ENCODE measurements at places on chromosomes 1 and 21. TPM values are rescaled to one million over a fixed set of nuclear protein-coding genes. Genes with fewer than 3 reads are reported as not detected.
A peak's percentile ranks its signal among the peaks of the same experiment; 100 is the strongest.

SAMD11 gene
- 9.5 TPM for total RNA-seq

KLHDC9 gene
- total RNA-seq = 1.5 TPM

DESI2 gene
- total RNA-seq = 49.1 TPM

OR2AK2 gene
- not detected for total RNA-seq

KLHL12 gene
- total RNA-seq = 24.9 TPM

ERVH48-1 gene
- 0.55 TPM for total RNA-seq

MCOLN2 gene
- total RNA-seq = 1.4 TPM

NT5C1A gene
- not detected for total RNA-seq

DNA sequence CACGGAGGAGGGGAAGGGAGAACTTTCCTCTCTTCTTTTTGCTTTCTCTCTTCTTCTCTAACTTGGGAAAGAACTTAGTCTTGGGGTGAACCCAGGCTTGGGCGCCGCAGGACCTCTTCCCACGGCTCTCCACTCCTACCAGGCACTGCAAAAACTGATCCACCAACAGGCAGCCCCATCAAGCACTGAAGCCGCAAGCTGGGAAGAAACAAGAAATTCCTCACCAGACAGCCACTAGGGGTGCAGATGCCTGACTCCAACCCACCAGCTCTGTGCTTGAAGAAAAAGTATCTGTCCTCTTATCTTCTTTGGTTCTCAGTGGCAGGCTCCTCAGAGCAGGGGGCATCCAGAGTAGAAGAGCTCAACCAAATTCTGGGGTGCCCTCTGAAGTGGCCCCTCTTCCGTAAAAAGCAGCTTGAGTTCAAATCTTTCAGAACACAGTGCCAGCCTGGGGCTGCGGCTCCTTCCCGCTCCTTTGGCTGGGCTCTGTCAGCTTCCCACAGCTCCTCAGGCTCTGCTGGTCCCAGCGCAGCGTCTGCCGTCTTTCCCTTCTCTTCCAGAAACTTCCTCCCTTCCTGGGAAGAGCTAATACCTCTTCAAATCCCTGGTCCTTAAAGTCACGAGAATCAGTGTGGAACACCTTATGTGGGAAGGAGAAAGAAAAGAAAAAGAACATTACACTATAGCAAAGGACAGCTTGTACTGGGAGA lies 2.4 kb downstream of the SLC41A1 start:
- peaks cover 18% of the 10 kb centered on the region for H3K4me1 ChIP-seq
- H3K36me3 ChIP-seq = no peaks in the 10 kb centered on the region
- DNase-seq = no peak
- no peak overlapping the region for H3K27ac ChIP-seq
- H3K27me3 ChIP-seq = no peaks in the 10 kb centered on the region

DNA sequence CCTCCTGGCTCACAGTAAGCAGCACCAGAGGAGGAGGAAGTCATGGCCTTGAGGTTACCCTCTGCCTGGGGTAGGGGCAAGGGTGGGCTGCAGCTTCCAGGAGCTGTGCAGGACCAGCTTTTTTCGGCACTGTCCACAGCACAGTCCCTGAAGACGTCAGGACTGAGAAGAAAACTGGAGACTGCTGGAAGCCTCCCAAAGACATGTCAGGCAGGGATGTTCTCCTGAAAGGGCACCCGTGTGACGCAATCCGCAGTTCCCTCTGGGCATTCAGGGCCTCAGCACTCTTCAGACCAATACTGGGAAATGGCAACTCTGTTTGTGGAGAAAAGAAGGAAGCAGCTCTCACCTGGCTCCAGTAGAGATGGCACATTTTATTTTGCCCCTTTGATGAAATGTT lies 64.8 kb upstream of the TENT5C start:
- no peak for DNase-seq
- no peaks in the 10 kb centered on the region for H3K36me3 ChIP-seq
- H3K4me1 ChIP-seq = no peaks in the 10 kb centered on the region
- no peak overlapping the region for H3K27ac ChIP-seq

- DNase-seq = no peak
- no peak overlapping the region for H3K4me3 ChIP-seq
Measured at GRCh38 chr1:169548282-169548681, 38.0 kb downstream of the F5 start.

- H3K27me3 ChIP-seq = no peaks in the 10 kb centered on the region
- no peak for DNase-seq
- H3K4me1 ChIP-seq = no peaks in the 10 kb centered on the region
- no peak overlapping the region for H3K27ac ChIP-seq
- H3K4me3 ChIP-seq = no peak overlapping the region
- H3K36me3 ChIP-seq = no peaks in the 10 kb centered on the region
Measured at GRCh38 chr1:158323866-158324265, 7.5 kb downstream of the CD1B start.

DNA sequence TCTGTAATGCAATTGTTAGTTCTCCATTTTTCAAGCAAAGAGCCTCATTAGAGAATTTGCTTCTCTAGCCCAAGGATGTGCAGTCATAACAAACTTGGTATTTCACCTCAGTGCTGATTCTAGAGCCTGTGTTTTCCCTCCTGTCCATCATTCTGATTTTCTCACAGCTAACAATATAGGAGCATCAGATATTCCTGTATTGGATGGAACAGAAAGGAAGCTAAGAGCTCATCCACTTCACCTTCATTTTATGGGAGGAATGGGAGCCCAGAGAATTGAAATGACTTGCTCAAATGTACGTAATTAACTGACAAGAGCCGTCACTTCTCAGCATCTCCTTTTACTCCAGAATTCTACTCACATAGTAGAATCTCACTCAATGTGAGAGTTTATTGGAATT lies 96.6 kb downstream of the EDEM3 start:
- no peaks in the 10 kb centered on the region for H3K27me3 ChIP-seq
- DNase-seq = no peak
- no peaks in the 10 kb centered on the region for H3K4me1 ChIP-seq
- H3K4me3 ChIP-seq = no peak overlapping the region
- H3K36me3 ChIP-seq = no peaks in the 10 kb centered on the region
- no peak overlapping the region for H3K27ac ChIP-seq

DNA sequence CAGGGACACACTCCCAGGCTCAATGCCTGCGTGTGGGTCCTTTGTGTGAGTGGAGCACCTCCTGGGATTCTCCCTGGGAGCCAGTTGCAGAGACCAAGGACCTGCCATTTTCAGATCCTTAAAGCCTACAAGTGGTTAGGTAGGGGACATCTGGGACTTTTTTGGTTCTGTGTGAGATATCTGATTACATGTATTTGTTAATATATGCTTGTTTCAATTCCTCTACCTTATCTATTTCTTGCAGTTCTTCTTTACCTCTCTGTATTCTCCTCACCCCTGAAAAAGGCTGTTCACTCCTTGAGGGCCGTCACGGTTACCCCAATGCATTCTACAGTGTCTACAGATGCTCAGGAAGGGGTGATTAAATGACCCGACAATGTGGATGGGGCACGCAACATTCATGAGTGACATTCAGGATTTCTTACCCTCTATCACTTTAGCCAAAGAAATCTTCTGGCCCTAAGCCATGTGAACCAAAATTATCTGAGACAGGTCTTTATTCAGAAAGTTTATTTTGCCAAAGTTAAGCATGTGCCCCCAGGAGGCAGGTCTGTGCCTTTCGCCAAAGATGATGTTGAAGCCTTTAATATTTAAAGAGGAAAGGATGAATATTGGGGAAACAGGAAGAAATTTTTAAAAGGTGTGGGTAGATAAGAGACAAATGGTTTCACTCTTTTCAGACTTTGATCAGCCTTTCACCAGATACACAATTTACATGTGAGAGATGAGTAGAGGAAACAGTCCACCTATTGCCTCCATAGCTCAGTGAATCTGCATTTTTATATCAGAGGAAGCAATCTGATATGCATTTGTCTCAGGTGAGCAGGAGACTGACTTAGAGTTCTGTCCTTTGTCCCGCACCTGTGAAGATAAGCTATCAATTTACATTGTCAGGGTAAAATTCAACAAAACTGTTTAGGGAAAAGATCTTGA lies 44.6 kb upstream of the MPZL1 start:
- H3K27me3 ChIP-seq = peaks cover 6% of the 10 kb centered on the region
- no peak for DNase-seq
- no peak overlapping the region for H3K4me3 ChIP-seq
- no peaks in the 10 kb centered on the region for H3K36me3 ChIP-seq

GRCh38 chr1:201348211-201348566 lies 29.3 kb downstream of the TNNT2 start:
- DNase-seq = peak; percentile 16
- H3K4me3 ChIP-seq = no peak overlapping the region
- H3K36me3 ChIP-seq = no peaks in the 10 kb centered on the region
- no peaks in the 10 kb centered on the region for H3K4me1 ChIP-seq

DNA sequence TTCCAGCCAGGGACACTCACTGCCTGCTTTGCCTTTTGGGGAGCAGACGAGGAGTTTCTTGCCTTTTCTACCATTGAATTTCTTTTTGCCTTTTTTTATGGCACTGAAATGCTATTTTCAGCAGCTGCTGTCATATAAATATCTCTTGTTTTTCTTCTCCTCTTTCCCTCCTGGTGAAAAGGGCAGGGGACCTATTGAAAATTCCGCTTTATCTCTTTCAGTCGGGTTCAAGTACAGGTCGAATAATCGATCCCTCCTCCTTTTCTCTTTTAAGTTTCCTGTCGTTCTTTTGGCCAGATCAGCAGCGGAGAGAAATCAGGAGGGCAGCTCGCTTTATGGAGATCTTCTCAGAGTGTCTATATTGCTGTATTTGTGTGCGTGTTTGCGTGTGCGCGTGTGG lies 67.4 kb upstream of the CASZ1 start:
- H3K27ac ChIP-seq = no peak overlapping the region
- peaks cover 55% of the 10 kb centered on the region for H3K27me3 ChIP-seq
- H3K4me1 ChIP-seq = peaks cover 5% of the 10 kb centered on the region
- H3K4me3 ChIP-seq = no peak overlapping the region
- H3K36me3 ChIP-seq = no peaks in the 10 kb centered on the region

GRCh38 chr1:231099311-231099710 lies 59.3 kb upstream of the FAM89A start:
- H3K27ac ChIP-seq = no peak overlapping the region
- H3K36me3 ChIP-seq = no peaks in the 10 kb centered on the region
- DNase-seq = no peak

GRCh38 chr1:244952940-244953339 lies 88.6 kb upstream of the HNRNPU start:
- no peak overlapping the region for H3K27ac ChIP-seq
- H3K27me3 ChIP-seq = no peaks in the 10 kb centered on the region
- no peaks in the 10 kb centered on the region for H3K4me1 ChIP-seq
- no peaks in the 10 kb centered on the region for H3K36me3 ChIP-seq
- H3K4me3 ChIP-seq = no peak overlapping the region

DNA sequence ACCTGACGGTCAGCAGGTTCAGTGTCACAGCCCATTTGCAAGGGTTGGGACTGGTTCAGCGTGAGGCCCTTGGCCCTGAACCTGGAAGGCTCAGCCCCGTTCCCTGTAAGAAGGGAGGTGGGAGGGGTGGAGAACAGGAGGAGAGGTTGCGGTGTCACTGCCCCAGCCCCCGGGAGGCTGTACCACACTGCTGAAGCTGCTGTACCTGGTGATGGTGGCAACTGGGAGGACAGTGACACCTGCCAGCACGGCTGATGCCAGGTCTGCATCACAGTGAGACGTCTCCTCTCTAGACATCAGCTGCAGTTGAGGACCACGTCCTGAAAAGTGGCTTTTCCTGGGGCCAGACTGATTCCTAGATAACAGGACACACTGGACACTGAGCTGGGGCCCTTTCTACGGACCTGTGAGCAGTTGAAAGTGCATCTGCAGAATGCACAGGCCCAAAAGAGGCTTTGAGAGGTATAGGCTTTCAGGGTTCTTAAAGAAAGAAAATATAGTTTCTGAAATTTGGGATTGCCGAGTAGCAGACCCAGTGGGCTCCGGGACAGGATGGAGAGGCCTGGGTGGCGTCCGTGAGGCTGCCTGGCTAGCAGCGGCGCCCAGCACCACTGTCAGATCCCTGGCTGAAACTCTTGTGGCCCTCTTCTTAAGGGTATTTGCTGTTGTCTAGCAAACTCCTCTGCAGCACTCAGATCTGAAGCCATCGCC lies 47.7 kb downstream of the COQ8A start:
- no peaks in the 10 kb centered on the region for H3K27me3 ChIP-seq
- DNase-seq = no peak
- H3K4me3 ChIP-seq = no peak overlapping the region
- no peak overlapping the region for H3K27ac ChIP-seq
- no peaks in the 10 kb centered on the region for H3K4me1 ChIP-seq

GRCh38 chr1:235127732-235128455 lies 743 bp downstream of the TOMM20 start:
- peaks cover 6% of the 10 kb centered on the region for H3K4me1 ChIP-seq
- H3K27ac ChIP-seq = peak overlapping the region; percentile 93
- DNase-seq = no peak
- peaks cover 12% of the 10 kb centered on the region for H3K36me3 ChIP-seq

GRCh38 chr1:16243936-16244649 lies 7.1 kb upstream of the CPLANE2 start:
- H3K4me1 ChIP-seq = peaks cover 12% of the 10 kb centered on the region
- peak; percentile 49 for DNase-seq
- H3K4me3 ChIP-seq = no peak overlapping the region
- H3K27ac ChIP-seq = no peak overlapping the region
- H3K36me3 ChIP-seq = peaks cover 4% of the 10 kb centered on the region

- H3K4me3 ChIP-seq = no peak overlapping the region
- no peaks in the 10 kb centered on the region for H3K27me3 ChIP-seq
- H3K36me3 ChIP-seq = peaks cover 12% of the 10 kb centered on the region
- H3K4me1 ChIP-seq = no peaks in the 10 kb centered on the region
Measured at GRCh38 chr1:31900790-31901189, 37.4 kb downstream of the PTP4A2 start.

- DNase-seq = no peak
- H3K27me3 ChIP-seq = no peaks in the 10 kb centered on the region
- no peaks in the 10 kb centered on the region for H3K36me3 ChIP-seq
- H3K4me3 ChIP-seq = no peak overlapping the region
- H3K27ac ChIP-seq = no peak overlapping the region
- no peaks in the 10 kb centered on the region for H3K4me1 ChIP-seq
Measured at GRCh38 chr1:40847023-40847745, 15.0 kb downstream of the CITED4 start.

GRCh38 chr1:53324321-53324720 lies 3.5 kb downstream of the LRP8 start:
- no peak for DNase-seq
- H3K36me3 ChIP-seq = peaks cover 10% of the 10 kb centered on the region
- peaks cover 7% of the 10 kb centered on the region for H3K4me1 ChIP-seq
